ENCODE measurements at places on chromosomes 5 and 9. TPM values are rescaled to one million over a fixed set of nuclear protein-coding genes. Genes with fewer than 3 reads are reported as not detected.

DNA sequence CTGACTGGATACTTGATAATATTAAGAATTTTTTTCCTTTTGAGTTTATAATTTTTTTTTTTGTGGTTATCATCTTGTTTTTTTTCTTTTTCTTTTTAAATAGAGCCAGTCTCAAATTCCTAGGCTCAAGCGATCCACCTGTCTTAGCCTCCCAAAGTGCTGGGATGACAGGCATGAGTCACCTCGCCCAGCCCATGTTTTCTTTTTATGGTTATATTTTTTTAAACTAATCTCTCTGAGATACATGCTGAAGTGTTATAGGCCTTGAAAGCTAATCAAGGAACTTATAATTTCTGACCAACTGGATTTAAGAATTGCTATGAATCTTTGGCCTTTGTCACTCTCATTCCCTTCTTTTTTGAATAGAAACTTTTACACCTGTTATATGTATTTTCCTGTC, 6.8 kb upstream of the AMACR start:
- DNase-seq: no peak

KCNV2 gene
- total RNA-seq: not detected

DNA sequence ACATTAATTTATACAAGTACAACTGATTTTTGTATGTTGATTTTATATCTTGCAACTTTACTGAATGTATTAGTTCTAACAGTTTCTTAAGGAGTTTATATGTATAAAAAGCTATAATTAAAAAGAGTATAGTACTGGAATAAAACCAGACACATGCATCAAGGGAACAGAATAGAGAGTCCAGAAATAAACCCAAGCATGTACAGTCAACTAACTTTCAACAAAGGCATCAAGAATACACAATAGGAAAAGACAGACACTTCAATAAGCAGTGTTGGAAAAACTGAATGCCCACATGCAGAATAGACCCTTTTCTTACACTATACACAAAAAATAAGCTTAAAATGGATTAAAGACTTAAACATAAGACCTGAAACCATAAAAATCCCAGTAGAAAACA, 170.9 kb downstream of the ICE1 start:
- DNase-seq: no peak

GFRA3 gene
- total RNA-seq: not detected

ISOC1 gene
- total RNA-seq: 22.2 TPM

LCN9 gene
- total RNA-seq: not detected

DBH gene
- total RNA-seq: not detected

GRCh38 chr5:178227138-178227659, 5.4 kb downstream of the PHYKPL start:
- DNase-seq: no peak

- DNase-seq: no peak
Observed at GRCh38 chr9:123246534-123246933, 21.9 kb downstream of the STRBP start.

FOXD4L4 gene
- total RNA-seq: not detected

- DNase-seq: no peak
Observed at GRCh38 chr5:65801352-65801783, 79.4 kb downstream of the NLN start.

CKMT2 gene
- total RNA-seq: not detected
